Urothelium cell line (cell line): ENCODE measurements at places on chromosomes 1 and 21.

GRCh38 chr1:208298593-208299269, 54.5 kb upstream of the PLXNA2 start:
- DNase-seq, result no peak

- no peak for DNase-seq
Observed at GRCh38 chr21:46538851-46539666, 65.8 kb downstream of the S100B start.

- peak; percentile 97 for DNase-seq
Observed at GRCh38 chr1:33430692-33431593, at the start of gene PHC2. PHC2 (minus strand) TSS chr1:33431095; CDS start chr1:33375539, 55,556 bp downstream.

GRCh38 chr1:196877964-196878363, 9.9 kb upstream of the CFHR4 start:
- no peak for DNase-seq

DNA sequence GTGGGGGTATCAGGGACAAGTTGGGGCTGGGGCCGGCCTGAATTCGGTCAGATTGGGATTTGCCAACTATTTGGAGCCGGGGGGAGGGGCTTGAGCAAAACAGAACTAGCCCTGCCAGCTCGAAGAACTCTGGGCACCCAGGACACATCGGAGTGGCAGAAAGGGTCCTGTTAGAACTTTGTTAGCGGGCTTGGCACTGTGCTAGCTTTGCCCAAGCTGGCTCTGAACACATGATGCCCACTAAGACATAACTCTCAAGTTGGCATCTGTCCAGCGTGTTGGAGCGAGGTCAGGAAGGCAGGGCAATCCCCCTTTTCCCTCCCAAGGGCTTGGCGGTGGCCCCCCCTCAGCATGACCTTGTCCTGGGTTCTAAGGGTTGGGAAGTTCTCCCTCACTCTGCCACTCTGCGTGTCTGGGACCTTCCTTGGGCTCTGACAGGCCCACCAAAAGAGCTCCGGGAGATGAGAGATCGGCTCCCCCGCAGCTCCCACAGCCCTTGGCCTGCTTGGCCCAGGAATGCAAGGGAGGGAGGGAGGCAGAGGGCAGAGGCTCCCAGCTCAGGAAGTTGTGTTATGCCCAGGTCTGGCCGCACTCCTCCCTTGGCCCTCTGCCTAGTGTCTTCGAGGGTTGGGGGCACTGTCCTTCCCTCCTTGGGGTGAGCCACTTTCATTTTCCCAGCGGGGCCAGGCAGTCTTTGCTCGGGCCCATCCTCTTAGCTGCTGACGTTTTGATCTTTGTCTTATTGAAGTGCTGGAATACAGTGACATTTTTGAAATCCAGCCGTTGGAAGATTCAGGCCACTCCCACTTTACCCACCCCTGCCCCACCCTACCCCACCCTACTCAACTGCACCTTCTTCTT, 1.2 kb downstream of the LMNA start:
- DNase-seq, result peak; percentile 63

DNA sequence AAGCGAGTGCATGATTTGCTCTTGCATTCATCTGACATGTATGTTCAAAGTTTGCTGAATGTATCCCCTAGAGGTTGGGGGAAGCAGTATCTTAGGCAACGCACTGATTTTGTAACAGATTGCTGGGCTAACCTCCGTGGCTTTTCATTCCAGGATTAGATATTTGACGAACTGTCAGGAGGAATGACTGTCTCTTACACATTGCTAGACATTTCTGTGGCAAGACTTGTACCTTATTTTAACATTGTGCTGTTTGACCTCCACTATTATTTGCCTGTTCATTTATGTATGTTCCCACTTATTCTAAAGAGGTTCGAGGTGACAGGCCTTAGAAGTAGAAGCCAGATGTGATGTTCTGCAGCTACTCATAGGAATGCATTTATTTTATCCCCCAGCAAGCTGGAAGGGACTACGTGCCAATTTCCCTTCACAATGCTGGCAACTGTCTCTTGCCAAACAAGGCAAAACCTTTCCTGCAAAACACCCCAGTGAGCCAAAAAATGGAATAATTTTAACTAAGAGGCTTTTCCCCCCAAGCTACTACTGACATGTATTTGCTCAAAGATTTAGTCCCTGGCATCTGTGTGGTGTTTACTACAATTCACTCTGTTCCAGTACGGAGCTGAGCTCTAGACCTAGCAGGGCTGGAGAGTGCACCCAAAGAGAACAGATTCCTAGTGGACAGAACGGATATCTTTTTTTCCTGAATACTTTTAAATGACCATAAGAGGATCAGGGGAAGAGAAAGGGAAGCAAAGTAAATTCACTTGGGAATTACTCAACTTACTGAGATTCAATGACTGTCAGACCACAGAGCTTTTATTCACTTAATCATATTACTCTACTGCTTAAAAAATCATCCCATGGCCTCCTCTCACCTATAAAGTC, 646.2 kb downstream of the SMYD3 start:
- DNase-seq, result no peak
